ENCODE measurements at places on chromosomes 1 and 21.
A peak's percentile ranks its signal among the peaks of the same experiment; 100 is the strongest.

DNA sequence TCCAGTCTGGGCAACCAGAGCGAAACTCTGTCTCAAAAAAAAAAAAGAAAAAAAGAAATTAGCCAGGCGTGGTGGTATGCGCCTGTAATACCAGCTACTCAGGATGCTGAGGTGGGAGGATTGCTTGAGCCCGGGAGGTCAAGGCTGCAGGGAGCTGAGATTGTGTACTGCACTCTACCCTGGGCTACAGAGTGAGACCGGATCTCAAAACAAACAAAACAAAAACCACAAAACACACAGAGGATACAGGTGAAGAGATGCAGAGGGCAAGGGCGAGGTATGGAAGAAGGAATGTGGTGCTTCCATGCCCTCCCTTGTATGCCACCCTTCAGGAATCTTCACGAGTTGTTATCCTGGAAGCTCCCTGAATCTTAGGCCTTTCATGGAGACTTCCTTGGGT, 68.5 kb downstream of the NDUFS5 start:
- peak; percentile 59 for DNase-seq

GRCh38 chr1:236156512-236157208, 14.3 kb downstream of the GPR137B start:
- no peak for DNase-seq

DNA sequence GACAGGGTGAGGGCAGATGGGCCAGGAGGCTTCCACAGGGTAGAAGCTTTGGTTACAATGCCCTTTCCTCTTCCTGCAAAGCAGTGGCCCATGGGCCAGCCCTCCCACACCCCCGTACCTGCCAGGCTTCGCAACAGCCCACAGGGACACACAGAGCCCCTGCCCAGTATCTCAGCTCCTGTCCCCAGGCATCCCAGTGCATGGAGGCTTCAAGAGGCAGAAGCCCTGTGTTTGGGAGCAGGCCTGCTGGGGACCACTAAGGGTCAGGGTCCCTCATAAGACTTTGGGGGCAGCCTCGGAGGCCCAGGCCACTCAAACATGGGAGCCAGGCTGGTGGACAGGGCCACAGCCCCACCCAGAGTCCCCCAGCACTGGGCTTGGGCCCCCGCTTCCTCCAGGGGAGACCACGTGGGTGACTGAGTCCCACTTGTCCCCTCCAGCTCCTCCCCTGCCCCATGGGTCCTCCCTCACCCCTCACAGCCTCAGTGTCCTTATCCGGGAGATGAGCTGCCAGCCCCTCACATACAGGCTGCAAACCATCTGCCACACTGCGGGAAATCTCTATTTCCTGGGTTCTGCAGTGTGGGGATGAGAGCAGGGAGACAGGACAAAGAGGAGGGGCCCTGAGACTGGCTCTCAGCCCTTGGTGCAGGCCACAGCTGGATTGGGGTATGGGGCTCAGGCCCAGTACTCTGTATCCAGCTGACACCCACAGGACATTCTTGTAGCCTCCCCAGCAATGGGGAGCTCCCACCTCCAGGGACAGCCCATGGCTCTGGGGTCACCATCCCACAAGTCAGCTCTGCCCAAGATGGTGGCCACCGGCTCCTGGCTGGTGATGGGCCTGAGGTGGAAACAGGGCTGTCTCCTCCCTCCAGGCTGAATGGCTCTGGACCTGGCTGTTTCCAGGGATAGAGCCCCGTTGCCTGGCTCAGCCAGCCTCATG, 50.7 kb downstream of the WNT9A start:
- no peak for DNase-seq

GRCh38 chr1:212498283-212499040, 65.7 kb downstream of the NENF start:
- peak; percentile 98 for DNase-seq

GRCh38 chr1:223209293-223209898, 66.3 kb upstream of the TLR5 start:
- no peak for DNase-seq

- no peak for DNase-seq
Observed at GRCh38 chr1:236888126-236888525, 93.0 kb downstream of the MTR start.

Data from DMS53 (cell line).